ENCODE measurements at places on chromosomes 3 and 15.

- no peak for DNase-seq
These were observed 266.6 kb upstream of the TBL1XR1 start for GRCh38 chr3:177463863-177464262.

DNA sequence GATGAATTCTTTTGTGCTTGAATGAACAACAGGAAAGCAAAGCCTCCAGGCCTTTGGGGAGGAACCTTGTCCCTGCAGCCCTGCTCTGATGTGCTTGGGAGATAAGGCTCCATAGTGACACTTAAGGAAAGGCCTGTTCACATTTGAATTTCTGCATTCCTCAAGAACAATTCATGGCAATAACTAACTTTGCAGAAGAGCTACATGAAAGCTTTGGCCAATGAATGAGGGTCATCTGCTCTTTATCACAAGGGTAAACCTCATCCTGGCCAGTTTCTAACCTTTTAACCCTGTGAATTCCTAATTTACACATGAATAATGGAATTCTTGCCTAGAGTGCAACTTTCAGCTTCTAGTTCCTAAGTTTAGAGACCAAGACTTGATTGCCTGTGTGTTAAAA, 5.6 kb downstream of the PRTG start:
- DNase-seq, result peak; percentile 59

DNA sequence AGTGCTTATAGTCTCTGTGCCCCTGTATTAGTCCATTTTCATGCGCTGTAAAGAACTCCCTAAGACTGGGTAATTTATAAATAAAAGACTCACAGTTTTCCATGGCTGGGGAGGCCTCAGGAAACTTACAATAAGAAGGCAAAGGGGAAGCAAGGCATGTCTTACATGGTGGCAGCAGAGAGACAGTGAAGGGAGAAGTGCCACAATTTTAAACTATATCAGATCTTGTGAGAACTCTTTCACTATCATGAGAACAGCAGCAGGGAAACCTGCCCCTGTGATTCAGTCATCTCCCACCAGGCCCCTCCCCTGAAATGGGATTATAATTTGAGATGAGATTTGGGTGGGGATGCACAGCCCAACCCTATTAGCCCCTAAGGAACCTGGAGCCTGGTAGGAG, 243.2 kb downstream of the EDEM1 start:
- no peak for DNase-seq

GRCh38 chr3:187197335-187197649, at the start of gene RTP1:
Gene RTP1, plus strand, starts transcription at chr3:187197486. Its CDS starts 30 bp downstream, at chr3:187197516.
- DNase-seq, result no peak

DNA sequence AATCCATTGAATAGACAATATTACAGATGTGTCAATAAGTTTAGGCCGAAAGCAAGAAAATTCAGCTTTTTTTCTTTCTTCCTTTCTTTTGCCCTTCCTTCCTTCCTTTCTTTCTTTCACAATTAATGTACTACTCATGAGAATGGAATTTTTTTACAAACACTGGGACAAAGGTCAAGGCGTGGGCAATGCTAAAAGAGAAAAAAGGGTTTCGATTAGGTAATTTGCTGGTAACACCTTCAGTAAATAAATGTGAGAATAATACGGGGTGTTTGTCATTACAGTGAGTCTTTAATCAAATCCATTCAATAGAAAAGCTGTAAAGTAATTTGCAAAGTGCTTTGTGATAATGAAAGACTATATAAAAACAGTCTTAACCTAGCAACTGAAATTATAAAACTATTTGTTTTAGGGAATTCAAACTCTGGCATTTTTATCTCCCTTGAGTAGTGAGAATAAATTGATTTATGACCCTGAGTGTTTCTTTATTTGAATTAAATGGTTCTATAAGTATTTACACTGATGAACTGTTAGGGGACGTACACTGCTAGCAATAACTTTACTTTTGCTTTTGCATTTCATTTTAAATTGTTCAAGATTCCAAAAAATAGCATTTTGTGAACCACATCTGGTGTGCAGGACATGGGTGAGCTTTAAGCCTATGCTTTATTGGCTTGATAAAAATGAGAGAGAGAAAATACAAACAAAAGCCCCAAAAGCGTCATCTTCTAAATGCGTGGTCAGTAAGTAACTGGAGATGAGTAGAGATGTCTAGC, 104.2 kb upstream of the THRB start:
- peak; percentile 72 for DNase-seq

DNA sequence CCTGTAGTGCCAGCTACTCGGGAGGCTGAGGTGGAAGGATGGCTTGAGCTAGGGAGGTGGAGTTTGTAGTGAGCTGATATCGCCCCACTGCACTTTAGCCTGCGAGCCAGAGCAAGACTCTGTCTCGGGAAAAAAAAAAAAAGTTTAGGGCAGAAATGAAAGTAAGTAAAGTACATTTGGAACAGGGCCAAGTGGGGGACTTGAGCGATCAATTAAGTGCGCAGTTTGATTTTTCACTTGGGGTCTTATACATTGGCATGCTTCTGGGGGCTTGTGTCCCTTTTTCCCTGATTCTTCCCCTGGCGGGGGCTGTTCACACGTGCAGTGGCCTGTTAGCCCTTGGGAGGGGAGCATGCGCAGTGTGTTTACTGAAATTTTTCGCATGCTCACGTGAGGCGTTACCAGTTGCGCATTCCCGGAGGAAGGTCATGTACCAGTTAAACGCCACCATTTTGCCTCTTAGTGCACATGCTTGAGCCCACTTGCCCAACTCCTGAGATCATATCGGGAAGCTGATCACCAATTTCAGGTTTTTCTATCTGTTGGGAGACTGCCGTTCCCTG, 42.0 kb downstream of the GALNT15 start:
- no peak for DNase-seq

DNA sequence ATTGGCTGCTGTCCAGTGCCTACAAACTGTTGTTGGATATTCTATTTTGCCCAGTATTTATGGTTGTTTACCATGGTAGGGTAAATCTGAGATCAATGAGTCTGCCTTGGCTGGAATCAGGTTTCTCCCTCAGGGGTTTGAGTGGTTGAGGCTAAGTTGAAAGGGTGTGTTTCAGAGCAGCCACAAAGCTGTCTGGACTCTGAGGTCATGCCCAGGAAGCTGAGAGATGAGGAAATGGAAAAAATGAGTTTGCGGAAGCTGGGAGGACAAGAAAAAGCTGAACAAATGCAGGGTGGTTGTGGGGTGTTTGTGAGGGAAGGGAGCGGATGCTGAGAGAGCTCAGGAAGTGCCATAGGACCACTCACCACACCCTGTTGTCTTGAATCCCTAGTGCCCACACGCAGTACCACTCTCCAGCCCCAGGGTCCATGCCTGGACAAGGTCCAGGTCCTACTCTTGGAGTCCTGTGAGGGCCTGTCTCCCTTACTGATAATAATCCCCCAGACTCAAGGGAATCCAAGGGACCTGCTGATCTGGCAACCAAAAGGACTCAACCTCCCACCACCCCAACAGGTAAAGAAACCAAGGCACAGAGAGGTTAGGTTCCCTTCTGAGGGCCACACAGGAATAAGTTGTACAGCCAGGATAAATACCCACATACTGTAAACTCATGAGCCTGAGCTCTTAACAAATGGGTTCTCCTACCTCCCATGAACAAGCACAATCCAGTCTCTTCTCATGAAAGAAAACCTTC, 81.6 kb downstream of the PPCDC start:
- DNase-seq, result peak; percentile 29

- DNase-seq, result peak; percentile 63
These were observed 872 bp downstream of the DLEC1 start for GRCh38 chr3:38039899-38040261.

DNA sequence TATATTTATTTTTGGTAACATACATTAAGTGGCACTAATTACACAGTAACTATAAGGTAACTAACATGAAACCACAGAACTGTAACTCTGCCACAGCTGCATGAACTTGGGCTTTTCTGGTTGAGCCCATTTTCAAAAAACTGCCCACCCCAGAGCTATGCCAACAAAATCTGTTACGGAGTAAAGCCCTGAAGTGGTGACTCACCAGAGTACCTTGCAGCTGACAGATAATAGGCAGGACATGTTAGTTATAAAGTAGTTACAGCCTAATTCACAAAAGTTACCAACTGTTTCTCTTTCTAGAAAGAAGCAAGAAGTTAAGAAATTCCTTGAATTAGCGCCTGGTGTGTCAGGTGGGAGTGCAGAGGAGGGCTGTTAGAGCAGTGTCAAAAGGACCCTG, 1.5 kb upstream of the GPX1 start:
- DNase-seq, result no peak
